Osteocyte (in vitro differentiated cells): ENCODE measurements at places on chromosomes 6 and 20.

DNA sequence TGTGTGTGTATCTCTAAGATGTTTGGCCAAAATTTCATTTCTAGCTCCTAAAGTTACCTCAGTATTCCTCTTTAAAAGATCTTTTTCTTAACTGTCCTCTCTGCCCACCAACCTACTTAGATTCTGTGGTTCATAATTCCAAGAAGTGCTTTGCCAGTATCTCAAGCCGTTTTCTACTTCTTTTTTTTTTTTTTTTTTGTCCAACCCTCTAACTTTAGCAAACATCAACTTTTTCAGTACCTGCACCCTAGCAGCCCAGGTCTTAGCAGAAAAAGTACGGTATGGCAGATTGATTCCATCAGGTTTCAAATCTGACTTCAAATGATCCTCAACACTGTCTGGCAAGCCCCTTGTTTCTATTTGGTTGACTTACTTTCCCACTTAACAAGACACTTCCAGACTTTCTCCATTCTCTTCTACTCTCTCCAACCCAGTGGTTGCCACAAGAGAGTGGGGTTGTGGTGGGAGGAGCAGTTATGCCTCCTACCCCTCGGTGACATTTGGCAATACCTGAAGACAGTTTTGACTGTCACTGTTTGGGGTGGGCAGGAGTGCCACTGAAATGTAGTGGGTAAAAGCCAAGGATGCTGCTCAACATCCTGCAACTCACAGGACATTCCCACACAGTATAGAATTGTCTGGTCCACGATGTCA, 10.8 kb upstream of the MAN1A1 start:
- DNase-seq: no peak

DNA sequence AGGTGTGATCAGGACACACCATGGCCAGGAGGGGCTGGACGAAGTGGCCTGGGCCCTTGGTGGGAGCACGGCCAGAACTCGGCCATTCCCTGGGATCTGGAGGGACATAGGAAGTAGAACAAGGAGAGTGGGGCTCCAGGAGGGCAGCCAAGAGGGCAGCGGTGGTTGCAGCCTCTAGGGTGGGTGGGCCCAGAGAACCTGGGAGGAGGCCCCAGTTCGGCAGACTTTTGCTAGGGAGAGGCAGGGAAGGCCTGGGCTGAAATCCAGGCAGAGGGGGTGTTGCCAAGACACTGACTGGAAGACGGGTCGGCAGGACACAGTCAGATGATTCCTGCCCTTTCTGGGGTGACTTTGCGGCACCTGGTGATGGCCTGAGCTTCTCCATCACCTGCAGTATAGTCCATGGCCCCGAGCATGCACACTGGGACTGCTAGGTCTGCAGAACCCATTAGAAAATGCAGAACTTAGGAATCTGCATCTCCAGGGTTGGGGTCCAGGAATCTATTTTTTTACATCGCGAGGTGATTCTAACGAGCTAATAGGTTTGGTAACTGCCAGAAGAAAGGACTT, 224.8 kb downstream of the SYNDIG1 start:
- peak; percentile 69 for DNase-seq

DNA sequence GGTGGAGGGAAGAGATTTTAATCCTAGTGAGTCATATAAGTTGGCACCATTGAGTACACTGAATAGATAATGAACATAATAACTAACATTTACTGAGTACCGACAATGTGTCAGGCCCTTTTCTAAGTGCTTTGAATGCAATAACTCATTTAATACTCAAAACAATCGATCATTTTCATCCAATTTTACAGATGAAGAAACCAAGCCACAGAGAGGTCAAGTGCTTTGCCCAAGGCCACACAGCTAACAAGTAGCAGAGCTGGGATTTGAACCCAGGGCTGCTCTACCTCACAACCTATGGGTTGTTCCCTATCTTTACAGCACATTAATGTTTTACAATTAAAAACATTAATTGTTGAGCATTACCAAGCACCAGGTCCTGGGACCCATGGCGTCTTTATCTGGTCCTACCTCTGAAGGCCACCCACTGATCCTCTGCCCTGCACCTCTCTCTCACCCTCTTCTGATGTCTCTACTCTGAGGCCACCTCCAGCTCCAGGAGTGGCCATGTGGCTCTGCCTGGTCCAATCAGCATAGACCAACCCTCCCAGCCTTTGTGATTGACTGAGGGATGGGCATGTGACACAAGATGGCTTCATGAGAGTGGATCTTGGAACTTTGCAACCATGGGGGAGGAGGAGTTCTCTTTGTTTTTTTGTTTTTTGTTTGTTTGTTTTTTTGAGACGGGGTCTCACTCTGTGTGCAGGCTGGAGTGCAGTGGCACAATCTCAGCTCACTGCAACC, 83.9 kb downstream of the KCNB1 start:
- DNase-seq: no peak

DNA sequence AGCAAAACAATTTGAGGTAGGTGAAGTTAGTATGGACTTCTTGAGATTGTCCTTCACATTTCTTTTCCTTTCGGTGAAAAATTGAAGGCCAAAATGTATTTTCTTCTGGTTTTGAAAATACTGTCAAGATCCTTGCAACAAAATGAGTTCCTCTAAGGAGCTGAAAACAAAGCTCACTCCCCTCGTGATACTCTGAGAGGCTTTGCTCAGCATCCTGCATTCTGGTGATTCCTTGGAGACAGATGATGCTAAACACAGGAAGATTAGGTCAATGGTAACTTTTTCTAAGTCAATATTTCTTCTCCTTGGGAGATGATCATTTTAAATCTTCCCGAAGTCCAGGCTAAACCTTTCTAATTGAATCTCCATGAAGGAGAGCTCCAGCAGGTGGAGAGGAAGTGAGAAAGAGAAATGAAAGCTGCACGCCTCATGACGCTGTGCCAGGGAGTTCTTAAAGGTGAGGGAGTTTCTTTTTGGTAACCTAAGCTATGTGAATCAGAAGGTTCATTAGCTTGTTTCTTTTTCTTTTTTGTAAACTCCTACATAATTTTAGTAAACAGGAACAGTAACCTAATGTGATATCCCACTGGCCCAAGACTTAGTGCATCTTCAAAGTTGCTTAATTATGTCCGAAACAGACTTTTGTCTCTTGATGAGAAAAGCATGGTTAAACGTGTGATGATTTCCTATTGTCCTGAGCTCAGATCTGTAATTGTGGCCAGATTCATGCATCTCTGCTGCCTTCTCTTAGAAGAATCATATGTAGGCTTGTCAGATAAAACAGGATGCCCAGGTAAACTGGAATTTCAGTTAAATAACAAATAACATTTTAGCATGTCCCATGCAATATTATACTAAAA, 15.0 kb downstream of the ESR1 start:
- no peak for DNase-seq

DNA sequence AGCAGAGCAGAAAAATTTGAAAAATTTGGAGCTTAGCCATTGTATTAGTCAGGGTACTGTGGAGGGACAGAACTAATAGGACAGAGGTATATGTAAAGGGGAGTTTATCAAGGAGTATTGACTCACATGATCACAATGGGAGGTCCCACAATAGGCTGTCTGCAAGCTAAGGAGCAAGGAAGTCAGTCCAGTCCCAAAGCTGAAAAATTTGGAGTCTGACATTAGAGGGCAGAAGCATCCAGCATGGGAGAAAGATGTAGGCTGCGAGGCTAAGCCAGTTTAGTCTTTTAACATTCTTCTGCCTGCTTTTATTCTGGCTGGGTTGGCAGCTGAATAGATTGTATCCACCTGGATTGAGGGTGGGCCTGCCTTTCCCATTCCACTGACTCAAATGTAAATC, 82.0 kb downstream of the SMPDL3A start:
- DNase-seq: no peak

DNA sequence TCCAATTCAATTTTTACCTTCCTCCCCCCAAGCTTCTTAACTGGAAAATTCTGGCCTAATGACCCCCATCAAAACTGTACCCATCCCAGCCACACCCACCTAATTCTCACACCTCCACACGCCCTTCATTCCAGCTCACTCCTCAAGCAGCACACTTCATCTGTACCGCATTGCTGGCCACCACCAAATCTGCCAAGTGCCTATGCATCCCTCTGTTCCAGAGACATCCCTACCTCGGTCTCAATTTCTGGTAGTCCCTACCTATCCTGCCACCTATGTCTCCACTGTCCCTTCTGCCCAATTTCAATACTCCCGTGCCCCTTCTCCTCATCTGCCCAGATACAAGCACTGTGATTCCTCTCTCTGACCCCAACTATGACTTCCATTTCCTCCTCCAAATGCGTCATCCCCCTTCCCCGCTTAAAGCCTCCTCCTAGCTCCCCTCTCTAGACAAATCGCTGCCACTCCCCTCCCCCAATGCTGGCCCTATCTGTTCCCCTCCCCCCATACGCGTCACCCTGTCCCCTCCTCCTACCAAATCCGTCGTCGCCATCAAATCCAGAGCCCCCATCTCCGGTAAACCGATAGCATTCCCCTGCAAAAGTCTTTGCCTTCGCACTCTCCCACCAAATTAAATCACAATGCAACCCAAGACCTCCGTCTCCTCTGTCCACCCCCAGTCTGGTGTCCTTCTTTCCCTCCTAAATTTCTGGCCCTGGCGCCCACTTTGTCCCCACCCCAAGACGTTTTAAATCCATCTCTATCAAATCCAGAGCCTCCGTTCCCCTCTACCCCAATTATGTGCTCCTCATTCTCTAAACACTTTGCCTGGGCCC, 1.2 kb downstream of the MTCH1 start:
- no peak for DNase-seq

DNA sequence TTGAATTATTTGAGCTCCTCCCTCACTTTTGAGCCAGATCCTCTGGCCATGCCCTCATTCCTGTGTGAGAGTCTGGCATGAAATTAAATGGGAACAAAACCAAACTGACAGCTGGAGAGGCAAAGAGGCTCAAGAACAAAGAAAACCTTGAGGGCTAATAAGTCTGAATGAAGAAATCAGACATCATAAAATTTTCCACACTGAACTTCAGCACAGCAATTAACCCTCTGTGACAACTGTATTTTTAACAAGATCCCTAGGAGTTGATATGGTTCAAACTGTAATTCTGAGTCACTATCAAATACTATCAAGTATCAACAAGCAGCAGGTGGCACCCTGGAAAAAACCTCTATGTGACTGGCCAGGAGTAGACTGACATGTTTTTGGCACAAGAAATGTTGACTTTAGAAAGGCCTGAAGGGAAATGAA, 109.4 kb upstream of the EMILIN3 start:
- no peak for DNase-seq

DNA sequence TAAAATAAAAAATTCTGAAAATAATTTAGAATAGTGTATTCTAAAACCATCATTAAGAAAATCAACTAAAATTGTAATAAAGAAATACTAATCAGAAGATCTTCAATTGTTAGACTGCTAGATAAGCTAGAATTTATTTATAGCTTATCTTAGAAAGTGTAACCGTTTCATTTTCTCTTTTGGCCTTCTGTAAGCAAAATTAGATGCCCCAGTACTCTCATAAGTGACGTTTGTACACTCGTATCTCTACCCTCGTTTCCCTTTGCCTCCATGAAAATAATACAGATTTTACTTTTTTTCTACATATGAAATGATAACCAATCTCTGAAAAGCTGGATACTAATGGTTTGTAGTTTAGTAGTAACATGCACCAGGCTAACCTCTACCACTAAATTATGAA, 19.8 kb downstream of the DSE start:
- DNase-seq: no peak

- no peak for DNase-seq
Measured at GRCh38 chr6:56978530-56978929, 23.6 kb downstream of the BEND6 start.

DNA sequence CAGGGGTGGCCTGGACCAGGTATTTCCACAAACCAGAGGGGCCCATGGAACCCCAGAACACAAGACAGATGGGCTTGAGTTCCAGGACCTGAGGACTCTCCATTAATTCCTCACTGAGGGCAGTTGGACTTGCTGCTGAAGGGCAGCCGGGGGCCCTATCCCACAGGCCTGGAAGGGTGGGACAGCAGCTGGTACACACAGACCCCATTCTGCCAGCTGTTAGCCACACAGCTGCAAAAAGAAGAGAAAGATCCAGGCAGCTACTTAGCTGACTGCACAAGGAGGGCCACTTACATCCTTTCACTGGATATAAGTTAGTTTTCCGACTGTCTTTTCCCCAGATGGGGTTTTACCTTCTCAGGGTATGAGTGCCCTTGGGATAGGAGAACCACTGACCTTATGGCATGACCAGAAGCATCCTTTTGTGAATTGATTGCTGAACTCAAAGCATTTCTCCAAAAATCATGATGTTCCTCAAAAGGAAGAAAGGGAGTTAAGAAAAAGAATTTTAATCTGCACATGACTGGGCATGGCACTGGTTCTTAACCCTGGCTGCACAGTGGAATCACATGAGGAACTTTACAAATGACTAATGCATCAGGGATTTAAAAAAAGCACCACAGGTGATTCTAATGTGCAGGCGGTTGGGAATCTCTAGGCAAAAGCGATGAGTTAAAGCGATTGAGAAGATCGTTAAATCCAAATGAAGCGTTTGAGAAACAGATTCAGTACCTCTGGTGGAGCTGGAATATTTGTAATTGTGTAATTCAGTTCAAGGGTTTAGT, 199.4 kb downstream of the TFAP2A start:
- DNase-seq: no peak
